Uterine smooth muscle cell (primary cell): ENCODE measurements at places on chromosomes 2 and 18. TPM values are rescaled to one million over a fixed set of nuclear protein-coding genes. Genes with fewer than 3 reads are reported as not detected.

Gene CD8A
- not detected in 2 replicates for total RNA-seq

Gene PIK3C3
- 53.6 and 55.1 TPM in 2 replicates for total RNA-seq

Gene BARD1
- total RNA-seq, result 34.5 and 43.1 TPM in 2 replicates

Gene GPAT2
- total RNA-seq, result 8.1 and 13.7 TPM in 2 replicates

Gene UNC80
- under 0.01 TPM in 1 of 2 replicates, not detected in the other for total RNA-seq

Gene SMAD7
- 16.5 and 33.1 TPM in 2 replicates for total RNA-seq
